ENCODE measurements at places on chromosomes 11 and 22.

DNA sequence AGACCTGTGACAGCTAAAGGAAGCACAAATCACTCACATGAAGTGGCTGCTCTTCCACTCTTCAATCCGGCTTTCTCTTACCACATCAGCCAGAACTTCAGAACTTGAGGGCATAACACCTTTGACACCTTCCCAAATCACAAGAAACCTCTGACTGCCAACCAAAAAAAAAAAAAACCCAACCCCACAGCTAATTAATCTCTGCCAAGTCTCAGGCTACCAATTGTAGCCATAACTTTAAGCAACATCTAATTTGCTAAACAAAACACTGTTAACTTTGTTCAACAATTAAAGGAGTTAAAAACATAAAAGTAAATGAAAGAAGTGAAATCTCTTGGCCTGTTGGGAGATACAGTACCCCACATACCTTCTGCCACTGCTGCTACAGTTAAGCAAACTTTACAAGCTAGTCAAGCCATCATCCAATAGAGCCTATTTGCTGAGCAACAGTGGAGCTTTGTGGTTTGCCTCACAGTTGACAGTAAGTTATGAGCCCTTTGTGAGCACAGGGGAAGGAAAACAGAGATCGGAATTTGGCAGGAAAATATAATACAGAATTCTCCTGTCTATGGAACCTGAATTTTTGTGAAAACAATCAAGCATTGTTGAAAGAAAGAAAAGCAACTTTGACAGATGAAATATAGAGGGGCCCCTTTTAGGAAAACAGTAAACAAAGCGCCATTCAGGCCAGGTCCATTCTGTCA lies at the start of gene SOX6:
Gene SOX6, minus strand, starts transcription at position 490 of the 704 bp plus-strand sequence. CDS start 15,298 bp downstream, outside the sequence.
- no peak for DNase-seq

- DNase-seq = no peak
Measured at GRCh38 chr22:44917372-44918165, 92.2 kb downstream of the PHF21B start.

DNA sequence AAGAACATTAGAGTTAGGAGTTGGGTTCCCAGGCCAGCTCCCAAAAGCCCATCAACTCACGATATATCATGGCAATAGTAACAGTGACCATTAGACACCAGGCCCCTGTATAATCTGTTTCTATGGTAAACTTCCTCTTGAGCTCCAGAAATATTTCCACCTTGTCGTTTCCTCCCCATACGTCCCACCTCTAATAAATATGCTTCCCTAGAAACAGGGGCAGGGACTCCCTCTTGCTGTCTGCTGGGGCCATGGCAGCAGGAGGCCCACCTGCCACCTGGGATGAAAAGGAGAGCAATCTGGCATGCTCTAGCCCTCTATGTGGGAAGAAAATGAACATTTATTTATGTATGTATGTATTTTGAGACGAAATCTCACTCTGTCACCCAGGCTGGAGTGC lies 32.2 kb upstream of the AMOTL1 start:
- DNase-seq = no peak

GRCh38 chr11:84558085-84558905 lies 1068.8 kb downstream of the DLG2 start:
- peak; percentile 2 for DNase-seq

- no peak for DNase-seq
Measured at GRCh38 chr11:86807360-86807759, 7.0 kb downstream of the PRSS23 start.

DNA sequence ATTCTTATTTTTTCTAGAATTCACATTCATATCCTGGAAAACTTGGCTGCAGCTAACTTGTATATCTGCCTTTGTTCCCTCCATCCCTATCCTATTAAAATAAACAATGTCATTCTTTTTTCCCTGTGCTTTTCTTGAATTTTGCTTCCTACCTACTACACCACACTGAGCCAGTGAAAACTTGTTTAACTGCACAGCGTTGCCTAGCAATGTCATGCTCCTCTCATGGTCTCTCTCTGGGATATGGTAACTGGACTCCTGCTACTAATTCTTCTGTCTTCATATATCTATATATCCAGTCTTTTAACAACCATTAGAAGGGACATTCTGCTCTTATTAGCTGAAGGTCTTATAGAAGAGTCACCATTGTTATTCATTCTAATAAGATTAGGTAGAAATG lies 434.4 kb downstream of the METTL15 start:
- no peak for DNase-seq

- no peak for DNase-seq
Measured at GRCh38 chr22:39437791-39438704, 18.8 kb upstream of the MGAT3 start.

GRCh38 chr11:62030071-62030684 lies 62.7 kb upstream of the FTH1 start:
- DNase-seq = no peak

- DNase-seq = no peak
Measured at GRCh38 chr22:39439170-39439569, 17.6 kb upstream of the MGAT3 start.

- no peak for DNase-seq
Measured at GRCh38 chr11:60251485-60252212, 8.7 kb upstream of the MS4A4E start.

DNA sequence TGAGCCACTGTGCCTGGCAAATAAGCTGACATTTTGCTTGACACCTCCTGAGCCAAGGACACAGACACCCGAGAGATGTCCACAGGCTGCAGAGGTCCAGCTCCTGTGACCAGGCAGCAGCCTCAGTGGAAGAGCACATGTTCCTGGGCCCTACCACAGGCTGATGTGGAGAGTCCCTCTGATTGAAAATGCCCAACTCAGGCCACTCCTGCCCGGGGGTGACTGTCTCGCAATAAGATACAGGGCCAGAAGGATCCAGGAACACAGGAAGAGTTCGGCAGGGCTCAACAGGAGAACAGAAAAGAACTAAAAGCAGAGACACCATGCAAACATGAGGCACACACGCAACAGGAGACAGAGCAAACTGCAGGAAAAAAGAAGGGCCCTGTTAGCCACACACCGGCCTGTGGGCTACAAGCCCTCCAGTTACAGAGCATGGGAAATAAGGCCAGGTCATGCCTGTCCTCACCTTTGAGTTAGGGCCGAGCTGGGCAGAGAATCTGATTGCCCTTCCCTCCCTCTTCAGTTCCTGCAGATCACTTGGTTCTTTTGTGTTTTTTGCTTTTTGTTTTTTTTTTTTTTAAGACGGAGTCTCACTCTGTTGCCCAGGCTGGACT lies 28.3 kb upstream of the MALAT1 start:
- no peak for DNase-seq

DNA sequence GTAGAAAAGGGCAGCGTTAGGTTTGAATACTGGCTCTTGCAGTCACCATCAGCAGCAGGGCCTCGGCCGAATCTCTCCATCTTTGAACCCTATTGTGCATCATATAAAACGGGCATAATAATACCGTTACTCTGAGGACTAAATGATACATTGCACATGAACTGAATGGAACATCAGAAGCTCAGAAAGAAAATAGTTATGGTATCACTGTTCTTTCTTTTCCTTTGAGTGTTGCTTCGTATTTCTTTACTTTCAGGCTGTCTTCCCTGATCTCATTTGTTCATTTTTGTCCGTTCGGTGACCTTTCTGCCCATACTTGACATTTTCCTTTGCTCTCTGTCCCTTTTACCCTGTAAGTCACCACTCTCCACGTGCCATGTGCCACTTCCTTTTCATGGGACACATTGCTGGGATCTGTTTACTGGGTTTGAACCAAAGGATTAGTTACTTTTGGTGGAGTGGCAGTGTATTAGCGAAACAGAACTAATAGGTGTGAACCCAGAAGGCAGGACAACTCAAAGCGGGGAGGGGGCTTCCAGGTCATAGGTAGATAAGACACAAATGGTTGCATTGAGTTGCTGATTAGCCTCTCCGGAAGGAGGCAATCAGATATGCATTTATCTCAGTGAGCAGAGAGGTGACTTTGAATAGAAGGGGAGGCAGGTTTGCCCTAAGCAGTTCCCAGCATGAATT lies 717 bp upstream of the ZNF202 start:
- no peak for DNase-seq

DNA sequence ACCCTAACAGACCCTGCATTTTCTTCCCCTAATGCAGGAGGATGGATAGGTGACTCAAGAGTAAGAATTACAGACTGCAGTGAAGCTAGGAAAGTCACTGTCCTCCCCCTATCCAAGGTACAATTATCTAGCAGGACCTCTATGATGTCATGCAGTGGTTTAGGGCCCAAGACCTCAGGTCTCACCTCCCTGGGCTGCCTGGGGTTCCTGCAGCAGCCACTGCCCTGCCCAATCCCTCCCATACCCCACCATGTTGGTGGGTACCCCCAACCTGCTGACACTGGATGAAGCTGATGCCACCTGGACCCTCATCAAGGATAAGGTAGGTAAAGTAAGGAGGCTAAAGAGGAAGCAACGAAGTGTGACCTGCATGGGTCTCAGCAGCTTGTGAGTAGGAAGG lies at the start of gene C11orf42:
Gene C11orf42, plus strand, starts transcription at position 192 of the 400 bp plus-strand sequence. Its CDS starts 59 bp downstream, at position 251.
- no peak for DNase-seq

- DNase-seq = no peak
Measured at GRCh38 chr11:120268686-120269085, 28.7 kb downstream of the POU2F3 start.

DNA sequence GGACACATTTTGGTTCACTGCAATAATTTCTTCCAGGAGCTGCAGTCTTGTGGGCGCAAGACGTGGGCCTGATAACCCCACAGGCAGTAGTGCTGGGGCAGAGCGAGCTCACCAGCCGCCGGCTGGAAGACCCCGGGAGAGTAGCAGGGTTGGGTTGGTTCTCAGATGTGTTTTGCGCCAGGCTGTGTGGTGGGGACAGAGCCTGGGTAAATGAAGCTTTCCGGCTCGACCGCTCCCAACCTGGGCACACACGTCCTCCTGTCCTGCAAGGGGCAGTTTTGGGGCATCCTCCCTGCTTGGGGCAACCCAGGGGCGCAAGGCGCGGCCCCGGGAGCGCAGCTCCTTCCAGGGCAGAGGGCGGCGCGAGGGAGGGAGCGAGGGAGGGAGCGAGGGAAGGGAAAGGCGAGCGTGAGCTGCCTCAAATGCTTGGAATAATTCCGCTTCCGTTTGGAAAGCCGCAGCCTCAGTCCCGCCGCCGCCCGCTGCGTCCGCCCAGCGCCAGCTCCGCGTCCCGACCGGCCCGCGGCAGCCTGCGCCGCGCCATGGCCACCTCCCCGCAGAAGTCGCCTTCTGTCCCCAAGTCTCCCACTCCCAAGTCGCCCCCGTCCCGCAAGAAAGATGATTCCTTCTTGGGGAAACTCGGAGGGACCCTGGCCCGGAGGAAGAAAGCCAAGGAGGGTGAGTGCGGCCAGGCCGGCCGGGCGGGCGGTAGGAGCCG lies at the start of gene PARVA:
Gene PARVA, plus strand, starts transcription at position 466 of the 718 bp plus-strand sequence. Its CDS starts 77 bp downstream, at position 543.
- DNase-seq = no peak
